ENCODE measurements at places on chromosomes 16 and 17.

DNA sequence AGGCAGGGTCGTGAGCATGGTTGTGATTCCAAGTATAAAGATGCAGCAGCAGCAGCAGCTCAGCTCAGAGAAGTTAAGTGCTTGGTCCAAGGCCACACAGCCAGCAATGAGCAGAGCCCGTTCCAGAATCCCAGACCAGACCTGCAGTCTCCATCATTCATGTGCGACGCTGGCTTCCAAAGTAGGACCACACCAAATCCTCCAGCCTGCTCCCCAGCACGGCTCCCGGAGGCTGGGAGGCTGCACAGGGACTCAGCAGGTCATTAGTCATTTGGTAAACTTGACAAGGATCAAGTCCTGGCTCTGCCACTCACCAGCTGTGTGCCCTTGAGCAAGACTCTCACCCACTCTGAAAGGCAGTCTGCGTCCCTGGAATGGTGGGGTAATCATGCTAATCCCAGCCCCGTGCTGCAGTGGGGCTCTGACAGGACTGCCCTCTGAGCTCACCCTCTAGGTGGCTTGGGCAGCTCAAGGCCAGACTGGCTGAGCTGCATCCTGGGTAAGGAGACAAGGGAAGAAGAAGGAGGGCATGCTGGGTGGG is 95.1 kb upstream of the TMEM132E start:
- DNase-seq: no peak

GRCh38 chr16:12202486-12202885 is 226.0 kb downstream of the SNX29 start:
- DNase-seq: no peak

GRCh38 chr17:47235923-47236322 is 17.7 kb upstream of the ITGB3 start:
- no peak for DNase-seq

DNA sequence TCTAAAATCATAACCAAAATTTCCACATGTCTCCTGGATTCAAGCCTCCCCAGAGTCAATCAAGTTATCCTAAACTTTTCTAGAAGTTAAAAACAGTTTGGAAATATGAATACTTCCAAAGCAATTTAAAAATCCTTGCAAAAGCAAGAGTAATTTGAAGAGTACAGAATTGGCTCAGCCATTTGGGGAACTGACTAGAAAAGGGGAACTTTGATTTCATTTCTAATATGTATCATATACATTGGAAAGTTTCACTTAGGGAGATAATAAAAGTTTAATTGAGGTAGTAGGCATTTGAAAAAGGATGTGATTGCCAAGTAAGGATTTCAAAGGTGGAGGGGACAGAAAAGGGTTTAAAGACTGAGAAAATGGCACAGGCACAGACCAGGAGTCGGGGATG is 9.0 kb upstream of the SLFN12L start:
- DNase-seq: no peak

DNA sequence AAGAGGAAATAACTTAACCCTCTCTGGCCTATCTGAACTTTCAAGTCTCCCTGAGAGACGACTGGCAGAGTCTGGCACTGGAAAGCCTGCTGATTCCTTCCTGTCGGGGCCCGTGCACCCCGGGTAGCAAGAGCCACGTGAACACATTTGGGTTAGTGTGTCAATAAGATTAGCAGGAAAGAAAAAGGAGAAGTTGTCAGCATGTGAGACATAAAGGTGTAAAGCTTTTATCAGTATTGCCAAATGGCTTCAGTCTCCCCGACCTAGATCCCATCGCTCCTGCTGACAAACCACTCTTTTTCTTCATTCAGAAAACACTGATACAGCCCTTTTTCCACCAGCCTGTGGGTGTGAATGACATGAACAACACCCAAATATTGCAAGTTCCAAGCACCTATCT is 74.4 kb downstream of the CCT6B start:
- DNase-seq: no peak
